ENCODE measurements at places on chromosomes 11 and 22.

GRCh38 chr11:117872420-117872961, 4.0 kb downstream of the FXYD6 start:
- DNase-seq = no peak

GRCh38 chr11:46267930-46268329, 9.5 kb upstream of the CREB3L1 start:
- DNase-seq = no peak

DNA sequence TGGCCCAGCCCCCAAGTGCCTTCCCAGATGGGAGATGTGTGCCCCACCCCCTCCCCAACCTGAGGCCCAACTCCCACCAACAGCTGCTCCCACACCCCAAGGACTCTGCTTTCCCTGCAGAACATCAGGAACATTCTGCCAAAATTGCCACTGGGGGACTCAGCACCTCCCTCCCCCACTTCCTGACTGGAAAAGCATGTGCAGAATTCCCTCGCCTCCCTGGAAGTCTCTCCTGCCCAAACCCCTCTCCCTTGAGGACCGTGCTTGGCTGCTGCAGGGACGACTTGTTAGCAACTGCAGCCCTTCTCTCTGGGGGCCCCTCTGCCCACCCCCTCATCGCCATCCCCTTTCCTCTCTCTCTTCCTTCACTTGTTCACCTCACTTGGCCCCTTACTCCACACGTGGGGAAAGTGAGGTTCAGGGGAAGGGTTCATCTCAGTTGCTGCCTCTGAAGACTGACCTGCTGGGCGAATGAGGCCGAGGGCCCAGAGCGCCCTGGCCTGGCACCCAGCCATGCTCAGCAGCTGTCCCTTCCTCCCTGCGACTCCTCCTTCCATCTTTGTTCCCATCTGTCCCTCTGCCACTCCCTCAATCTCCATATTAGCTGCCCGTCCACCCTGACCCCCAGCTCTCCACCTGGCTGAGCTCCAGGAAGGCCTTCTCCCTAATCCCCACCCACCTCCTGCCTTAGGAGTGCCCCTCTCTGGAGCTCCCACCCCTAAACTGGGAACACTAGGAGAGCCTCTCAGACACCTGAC, 105.1 kb downstream of the CHST1 start:
- DNase-seq = no peak

DNA sequence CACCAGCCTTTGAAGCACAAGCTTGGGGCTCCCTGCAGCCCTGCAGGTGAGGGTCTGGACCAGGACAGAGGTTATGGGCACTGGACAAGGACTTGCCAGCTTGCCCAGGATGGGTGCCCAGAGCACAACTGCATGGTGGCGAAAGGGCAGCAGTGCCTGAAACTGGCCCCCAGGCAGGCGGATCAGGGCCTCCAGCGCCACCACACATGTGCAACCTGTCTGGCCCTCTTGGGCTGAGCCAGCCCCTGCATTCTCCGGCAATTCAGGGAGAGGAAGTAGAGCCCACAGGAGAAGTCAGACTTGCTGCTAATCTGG, 18.8 kb downstream of the MB start:
- no peak for DNase-seq
